ENCODE measurements at places on chromosomes 5 and 9.

GRCh38 chr5:120609570-120609969 is 145.5 kb downstream of the PRR16 start:
- DNase-seq: no peak

DNA sequence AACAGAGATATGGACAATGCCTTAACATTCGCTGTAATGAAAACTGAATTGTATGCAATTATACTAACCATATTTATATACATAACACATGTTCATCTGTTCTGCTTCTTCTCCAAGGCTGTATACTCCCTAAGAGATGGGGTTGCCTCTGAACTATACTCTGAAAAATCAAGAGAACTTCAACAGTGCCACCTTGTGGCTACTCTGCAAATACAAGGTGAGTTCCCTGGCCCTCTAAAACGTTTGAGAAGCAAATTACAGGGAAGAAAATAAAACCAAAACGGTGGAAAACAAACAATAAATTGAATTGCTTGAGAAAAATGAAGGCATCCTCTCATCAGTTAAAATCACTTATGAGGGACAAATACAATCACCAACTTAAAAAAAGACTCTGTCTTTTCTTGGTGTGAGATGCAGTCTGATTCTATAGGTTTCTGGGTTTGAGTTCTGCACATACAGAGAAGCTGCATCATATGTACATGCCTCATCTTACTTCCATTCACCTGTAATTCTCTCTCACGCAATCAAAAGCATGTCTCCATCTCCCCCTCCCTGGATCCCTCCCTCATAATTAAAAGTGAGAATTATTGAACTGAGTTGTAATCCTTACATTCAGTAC is 98.6 kb downstream of the FBXW11 start:
- DNase-seq: no peak

DNA sequence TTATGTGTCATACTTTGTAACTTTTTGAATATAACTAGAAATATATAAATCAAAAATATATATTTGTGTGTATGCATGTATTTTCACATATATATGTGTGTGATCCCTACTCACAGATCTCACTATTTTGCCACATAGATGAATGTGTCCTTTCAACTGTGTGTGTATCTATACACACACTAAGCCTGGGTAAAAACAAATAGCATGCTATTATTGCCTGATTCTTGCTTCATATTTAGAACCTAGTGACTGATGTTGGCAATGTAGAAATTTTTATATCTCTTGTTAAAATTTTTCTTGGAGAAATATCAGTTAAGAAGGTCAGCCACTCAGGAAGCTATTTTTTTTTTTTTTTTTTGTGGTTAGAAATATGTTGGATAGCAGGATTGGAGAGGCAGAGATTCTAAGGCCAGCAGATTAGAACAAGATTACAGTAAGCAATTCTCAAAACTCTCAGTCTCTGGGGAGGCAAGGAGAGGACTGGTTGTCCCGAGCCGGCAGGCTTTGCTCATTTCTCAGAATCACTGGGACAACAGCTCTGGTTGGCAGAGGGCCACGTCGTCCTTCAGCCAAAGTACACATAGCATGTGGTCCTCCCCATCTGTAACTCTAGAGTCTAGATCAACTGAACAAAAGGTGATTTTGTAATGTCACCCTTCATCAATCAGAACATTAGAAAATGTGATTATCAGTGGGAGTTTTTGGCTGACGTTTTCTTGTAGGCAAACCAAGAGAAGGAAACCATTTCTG is 19.7 kb downstream of the C6 start:
- DNase-seq: no peak

- no peak for DNase-seq
These were observed 1824.4 kb upstream of the CDH9 start for GRCh38 chr5:28862860-28863196.

GRCh38 chr5:138011991-138012390 is 20.9 kb downstream of the FAM13B start:
- DNase-seq: no peak

- DNase-seq: no peak
These were observed 214.3 kb upstream of the GRIA1 start for GRCh38 chr5:153276151-153276550.

DNA sequence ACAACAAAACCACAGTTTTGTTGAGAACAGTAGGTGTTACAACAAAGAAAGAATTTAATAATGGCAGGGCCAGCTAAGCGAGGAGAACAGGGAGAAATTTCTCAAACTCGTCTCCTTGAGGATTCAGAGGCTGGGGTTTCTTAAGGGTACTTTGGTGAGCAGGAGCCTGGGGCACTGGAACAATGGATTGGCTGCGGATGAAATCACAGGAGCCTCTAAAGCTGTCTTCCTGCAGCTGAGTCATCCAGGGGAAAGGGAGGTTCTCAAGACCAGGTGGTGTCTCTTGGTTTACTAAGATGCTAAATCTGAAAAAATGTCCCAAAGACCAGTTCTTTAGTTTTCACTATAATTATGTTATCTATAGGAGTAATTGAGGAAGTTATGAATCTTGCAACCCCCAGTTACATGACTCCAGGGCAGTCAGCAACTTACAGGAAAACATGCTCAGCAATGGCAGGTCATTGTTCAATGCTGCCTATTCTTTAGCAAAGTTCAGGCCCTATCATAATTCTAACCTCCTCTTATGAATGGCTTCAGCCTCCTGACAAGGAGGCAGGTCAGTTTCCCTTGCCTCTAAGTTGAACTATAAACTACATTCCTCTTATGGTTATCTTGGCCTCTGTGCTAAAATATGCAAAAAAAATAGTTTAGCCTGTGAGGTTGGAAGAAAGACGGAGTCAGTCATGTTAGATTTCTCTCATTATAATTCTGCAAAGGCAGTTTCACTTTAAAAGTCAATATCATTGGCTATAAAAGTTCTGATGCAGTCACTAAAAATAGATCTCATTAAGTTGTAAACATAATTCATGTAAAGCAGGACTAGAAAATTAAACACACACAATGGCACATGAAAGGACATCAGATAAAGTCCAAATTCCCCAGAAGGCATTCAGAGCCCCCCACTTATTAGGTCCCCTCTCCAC is 63.3 kb upstream of the CKS2 start:
- no peak for DNase-seq

DNA sequence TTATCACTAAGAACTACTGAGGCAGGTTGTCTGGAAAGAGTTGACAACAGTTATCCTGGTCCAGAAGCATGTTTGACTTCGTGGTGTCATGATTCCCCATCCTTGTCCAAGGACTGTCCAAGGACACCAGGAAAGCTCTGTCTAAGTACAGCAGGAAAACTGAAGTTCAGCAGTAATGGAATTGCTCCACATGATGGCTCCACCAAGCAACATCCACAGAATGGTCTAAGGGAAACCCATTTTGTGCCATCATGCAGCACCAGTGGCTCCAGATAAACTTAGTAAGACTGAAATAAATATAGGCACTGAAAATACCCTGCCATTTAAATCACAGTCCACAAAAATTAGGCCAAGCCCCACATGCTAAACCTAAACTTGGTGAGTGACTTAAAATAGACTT is 192.8 kb downstream of the CDH18 start:
- DNase-seq: no peak

- DNase-seq: no peak
These were observed 88.7 kb upstream of the PHF24 start for GRCh38 chr9:34869390-34869789.

Data from effector CD8-positive, alpha-beta T cell (primary cell).